ENCODE measurements at places on chromosomes 5 and 9.

- DNase-seq, result no peak
Observed at GRCh38 chr5:160451281-160451680, 29.6 kb downstream of the PTTG1 start.

DNA sequence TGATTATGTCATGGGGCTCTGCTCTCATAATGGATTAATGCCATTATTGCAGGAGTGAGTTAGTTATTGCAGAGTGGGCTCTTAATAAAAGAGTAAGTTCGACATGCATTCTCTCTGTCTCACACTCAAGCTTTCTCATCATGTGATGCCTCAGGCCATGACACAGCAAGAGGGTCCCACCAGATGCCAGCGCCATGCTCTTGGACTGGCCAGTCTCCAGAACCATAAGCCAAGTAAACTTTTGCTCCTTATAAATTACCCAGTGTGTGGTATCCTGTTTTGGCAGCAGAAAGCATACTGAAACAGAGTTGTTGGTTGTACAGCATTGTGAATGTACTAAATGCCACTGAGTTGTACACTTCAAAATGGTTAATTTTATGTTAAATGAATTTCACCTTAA, 138.1 kb downstream of the MYO10 start:
- no peak for DNase-seq

DNA sequence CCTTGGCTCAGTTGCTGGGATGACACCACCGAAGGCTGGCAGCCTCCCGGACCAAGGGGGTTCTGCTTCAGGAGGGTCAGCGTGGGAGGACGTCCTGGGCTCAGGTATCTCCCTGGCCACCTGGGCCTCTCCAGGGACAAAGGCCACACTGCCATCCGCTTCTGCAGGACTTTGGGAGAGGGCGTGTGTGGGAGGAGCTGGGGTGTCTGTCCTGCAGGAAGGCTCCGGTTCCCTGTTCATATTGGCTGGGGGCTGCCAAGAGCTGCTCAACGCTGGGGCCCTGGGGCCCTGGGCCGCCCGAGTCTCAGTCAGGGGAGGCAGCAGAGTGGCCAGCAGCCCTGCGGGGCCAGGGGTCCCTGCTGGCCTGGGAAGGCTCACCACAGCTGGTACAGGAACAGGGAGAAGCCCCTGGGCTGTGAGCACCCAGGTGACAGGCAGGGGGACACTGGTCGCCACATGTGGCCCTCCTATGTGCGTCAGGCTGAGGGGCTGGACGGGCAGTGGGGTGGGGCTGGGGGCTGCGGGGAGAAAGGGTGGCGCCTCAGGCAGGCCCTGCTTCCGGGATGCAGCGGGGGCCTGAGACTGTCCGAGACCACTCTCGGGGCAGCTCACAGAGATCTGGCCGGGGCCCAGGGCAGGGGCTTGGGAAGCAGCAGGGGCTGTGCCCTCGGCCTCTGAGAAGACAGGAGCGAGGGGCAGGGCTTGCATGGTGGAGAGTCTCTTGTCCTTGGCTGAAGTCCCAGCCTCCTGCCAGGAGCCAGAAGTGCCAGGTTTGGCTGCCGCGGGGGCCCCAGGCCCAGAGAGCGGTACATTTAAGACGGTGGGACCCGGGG, 4.9 kb upstream of the CARD9 start:
- no peak for DNase-seq

DNA sequence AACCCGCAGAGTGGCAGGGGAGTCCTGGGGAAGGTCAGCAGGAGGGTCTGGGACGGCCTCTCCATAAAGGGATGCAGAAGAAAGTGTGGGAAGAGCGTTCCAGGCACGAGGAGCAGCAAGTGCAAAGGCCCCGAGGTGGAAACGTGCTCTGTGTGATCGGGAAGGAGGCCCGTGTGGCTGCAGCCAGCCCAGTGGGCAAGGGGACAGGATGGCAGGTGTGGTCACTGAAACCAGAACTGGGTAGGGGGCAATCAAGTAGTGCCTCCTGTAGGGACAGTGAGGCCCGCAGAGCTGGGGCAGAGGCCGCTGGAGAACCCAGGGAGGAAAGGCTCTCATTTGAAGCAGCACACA, 16.3 kb upstream of the LAMC3 start:
- no peak for DNase-seq

DNA sequence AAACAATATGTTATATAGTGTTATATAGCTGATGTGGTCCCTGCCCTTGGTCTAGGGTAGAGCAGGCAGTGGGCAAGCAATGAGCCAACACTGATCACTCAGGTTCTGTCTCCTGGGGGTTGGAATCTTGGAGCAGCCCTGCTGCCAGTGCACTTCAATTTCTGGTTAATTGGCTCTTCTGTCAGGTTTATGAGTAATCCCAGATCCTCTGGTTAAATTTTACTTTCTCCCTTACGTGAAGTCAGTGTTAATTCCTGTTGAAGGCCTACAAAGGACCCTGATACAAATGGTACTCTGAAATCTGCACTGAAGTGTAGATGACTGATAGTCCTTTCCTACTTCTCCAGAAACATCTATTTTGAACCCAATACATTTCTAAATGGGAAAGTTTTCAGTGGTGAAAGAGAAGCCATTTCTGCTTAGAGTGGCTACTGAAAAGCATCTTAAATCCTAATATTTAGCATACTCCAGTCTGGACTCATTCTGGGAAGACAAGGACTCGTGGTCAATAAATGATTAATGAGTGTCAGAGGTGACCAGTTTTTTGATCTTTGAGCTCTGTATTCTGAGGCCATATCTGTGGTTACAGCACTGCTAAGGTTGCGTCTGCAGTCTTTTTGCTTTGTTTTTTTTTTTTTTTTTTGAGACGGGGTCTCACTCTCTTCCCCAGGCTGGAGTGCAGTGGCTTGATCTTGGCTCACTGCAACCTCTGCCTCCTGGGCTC, 442.4 kb downstream of the KIF4B start:
- DNase-seq, result no peak

GRCh38 chr5:150593593-150593992, 46.9 kb upstream of the SYNPO start:
- DNase-seq, result no peak

DNA sequence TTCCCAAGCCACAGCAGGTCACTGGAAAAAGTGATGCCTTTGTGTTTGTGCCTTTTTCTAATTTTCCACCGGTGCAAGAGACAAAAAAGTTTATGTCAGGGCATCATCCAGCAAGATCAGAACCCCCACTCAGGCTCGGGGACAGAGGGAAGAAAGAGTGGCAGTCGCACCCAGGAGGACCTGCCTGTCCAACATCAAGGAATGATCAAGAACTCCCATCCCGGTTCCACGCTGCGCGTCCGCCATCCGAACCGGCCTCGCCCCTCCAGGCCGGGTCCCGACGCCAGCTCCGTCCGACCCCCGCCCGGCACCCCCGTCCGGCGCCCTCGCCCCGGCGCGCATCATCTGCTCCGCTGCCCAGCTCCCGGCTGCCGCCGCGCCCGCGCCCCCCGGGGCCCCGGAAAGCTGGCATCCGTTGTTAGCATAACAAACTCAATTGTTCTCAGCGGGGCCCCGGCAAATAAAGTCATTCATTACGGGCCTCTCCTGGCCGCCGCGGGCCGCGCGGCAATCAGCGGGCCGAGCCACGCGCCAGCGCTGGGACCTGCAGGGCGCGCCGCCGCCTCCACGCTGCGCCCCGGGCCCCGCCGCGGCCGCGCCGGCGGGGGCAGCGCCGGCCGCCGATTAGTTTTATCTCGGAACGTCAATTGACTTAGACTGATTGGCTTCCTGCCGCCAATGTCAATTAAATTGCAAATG, 48.1 kb downstream of the PAX5 start:
- DNase-seq, result no peak

GRCh38 chr5:43193181-43193893, 1.3 kb downstream of the NIM1K start:
- no peak for DNase-seq

DNA sequence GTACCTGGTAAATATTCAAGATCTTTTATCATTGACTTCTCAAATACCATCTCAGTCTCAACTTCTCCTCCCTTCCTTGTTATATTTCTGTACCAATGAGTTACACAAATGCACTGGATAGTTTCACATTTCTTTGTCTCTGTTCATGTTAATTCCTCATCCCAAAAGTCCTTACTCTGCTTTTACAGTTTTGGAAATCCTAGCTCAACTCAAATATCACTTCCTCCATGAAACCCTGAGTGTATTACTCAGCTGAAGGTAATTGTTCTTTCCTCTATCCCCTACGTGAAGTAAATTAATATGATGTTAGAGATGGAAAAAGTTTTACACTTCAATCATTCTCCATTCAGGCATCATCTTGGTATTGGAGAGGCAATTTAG, 241.5 kb downstream of the TLE4 start:
- DNase-seq, result no peak

- DNase-seq, result no peak
Observed at GRCh38 chr9:124818431-124819281, 34.6 kb upstream of the WDR38 start.

GRCh38 chr5:78490709-78491485, 130.5 kb downstream of the SCAMP1 start:
- DNase-seq, result no peak

DNA sequence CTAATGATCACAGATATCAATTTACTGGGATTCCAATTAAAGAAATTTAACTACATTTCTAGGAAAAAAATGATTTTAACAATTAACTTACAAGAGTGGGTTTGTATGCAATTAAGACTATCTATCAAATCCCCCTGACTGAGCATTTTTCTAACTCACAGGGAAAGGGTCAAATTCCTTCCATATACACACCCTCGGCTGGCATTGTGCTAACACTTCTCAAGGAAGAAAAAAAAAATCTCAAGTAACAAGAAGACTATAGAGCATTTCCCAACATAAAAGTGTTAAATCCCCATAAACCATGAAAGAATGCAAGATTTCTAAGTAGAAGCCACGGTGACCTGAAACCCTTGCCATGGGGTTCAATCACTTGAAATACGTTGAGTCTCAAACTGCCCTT, 368.8 kb downstream of the GLIS3 start:
- no peak for DNase-seq

- no peak for DNase-seq
Observed at GRCh38 chr9:10674586-10674985, 61.8 kb upstream of the PTPRD start.

DNA sequence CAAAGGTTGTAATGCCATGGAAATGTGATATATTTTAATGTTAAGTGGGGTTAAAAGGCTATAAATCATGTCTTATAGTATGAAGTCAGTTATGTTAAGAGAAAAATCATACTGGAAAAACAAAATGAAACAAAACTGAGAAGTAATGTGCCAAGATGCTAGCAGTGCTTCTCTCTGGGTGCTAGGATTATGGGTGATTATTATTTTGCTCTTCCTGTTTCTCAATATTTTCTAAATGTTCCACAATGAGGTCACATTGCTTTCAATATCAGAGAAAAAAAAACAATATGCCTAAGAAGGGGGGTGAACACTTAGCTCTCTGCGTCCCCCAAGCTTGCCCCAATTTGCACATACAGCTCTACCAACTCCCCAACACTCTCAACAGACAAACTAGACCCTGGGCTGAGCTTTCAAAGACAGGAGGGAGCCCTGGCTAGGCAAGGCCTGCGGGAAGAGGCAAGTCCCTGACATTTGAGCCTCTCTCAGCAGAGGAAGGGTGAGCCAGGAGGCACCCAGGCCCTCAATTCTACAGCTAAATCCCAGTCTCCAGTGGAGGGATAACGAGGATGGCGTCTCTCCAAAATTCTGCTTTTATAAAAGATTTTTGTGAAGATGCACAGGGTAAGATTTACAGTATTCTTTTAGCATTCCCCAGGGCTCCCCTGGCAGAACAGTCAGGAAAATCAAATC, 24.4 kb downstream of the WHRN start:
- DNase-seq, result no peak

DNA sequence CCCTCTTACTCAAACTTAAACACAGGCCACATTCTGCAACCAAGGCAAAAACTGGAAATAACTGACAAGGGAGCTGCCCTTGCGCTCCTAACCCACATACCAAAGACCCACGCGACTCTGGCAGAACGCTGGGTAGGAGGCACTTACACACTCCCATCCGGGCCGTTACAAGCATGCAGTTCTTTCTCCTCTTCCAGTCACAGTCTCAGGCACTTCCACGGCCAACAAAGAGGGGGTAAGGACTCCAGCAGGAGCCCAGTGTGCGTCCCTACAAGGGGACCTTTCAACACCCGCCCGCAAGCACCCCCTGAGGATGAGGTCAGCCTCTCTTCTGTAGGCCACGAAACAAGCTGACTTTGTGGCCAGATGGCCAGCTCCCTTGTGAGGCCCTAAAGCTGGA, 57.4 kb downstream of the SERINC5 start:
- DNase-seq, result no peak

GRCh38 chr5:94632024-94632423, 13.6 kb downstream of the SLF1 start:
- DNase-seq, result no peak

DNA sequence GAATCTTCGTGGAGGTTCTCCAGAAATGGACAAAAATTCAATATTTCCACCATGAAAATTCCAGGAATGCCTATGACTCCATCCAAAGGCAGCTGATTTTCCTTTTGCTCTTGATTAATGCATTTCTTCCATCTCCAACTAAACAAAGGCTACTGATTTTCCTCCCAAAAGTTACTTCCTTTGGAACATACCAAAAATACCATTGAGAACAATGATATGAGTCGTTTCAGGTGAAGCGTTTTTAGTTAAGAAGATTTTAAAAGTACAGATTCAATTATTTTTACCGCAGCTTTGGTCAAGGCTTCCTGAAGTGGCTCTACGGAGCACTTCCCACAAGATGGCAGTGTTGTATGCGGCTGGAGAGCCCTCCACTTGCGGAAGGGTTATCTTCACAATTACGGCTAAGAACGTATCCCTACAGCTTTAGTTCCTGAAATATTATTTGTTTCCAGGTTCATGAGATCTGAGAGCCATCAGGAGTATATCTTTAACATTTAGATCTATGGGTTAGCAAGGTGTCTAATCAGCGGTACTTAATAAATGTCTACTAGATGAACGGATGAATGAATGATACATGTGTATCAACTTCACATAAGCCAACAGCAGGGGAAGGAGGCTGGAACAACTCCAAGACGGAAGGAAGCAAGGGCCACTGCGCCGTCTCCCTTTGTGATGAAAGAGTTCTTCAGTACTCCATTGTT, 35.9 kb upstream of the ARSB start:
- no peak for DNase-seq

- no peak for DNase-seq
Observed at GRCh38 chr9:132381966-132382541, 24.6 kb downstream of the TTF1 start.

DNA sequence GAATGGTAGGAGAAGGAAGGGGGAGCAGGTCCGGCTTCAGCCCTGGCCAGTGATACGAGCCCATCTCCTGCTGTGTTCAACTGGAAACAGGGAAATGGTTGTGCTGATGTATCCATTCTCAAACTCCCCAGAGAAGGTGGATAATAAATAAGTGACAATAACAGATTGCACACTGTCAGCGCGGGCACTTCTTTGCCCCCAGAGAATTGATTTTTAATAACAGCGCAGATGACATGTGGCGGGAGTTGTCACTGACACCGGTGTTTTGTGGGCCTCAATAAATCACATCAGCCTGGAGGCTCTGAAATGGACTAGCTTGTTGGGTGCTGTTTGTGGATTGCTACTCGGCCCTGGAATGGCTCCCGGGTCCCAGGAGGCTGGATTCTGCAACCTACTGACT, 141.4 kb upstream of the PANK3 start:
- no peak for DNase-seq

- no peak for DNase-seq
Observed at GRCh38 chr5:140265845-140266244, 37.1 kb downstream of the PFDN1 start.

GRCh38 chr5:125829349-125829748, 593.9 kb upstream of the GRAMD2B start:
- DNase-seq, result no peak

- DNase-seq, result no peak
Observed at GRCh38 chr9:107600060-107600573, 110.5 kb upstream of the KLF4 start.

- DNase-seq, result no peak
Observed at GRCh38 chr9:135847833-135848232, 59.5 kb downstream of the CAMSAP1 start.

Data from stimulated activated CD8-positive, alpha-beta memory T cell treated with anti-CD3 and anti-CD28 coated beads, Interleukin-7, amount 100 ng/mL, for 1 hour (primary cell).